ENCODE measurements at places on chromosomes 7 and 10.

DNA sequence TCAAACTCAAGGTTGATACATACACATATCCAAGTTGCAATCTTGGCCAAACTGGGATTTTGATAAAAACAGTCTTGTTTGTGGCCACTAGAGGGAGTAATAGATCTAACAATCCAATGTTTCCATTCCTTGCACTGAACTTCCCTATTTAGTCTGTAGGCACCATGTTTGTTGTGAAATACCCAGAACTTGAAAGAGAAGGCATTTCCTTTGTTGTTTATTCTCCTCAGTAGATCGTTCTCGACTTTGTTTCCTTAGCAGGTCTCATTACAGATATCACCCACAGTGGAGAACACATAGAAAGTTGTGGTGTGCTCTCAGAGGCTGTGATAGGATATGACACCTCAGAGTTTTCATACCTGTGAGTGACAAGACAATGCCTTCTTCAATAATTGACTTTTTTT, 70.3 kb upstream of the MXI1 start:
- DNase-seq = no peak

DNA sequence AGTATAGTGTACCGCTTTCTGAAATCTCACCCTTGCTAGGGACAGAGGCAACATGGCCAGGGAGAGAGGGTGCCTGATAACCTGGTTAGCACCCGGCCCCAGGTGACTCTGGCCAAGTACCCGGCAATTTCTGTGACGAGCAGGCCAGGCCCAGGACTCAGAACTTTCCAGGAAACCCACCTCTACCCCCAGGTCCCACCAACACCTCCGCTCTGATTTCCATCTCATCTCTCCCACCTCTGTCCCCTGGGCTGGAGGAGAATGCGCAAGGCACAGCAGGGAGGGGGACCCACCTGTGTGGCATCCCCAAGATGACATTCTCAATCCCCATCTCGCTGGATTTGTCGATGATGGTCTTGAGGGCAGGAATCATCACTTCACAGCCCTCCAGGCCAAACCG, 11.6 kb downstream of the OGDHL start:
- DNase-seq = no peak

- no peak for DNase-seq
Measured at GRCh38 chr10:23512355-23513058, 73.6 kb downstream of the OTUD1 start.

GRCh38 chr7:66503036-66503370, 125.7 kb upstream of the KCTD7 start:
- DNase-seq = no peak

- DNase-seq = no peak
Measured at GRCh38 chr10:125766511-125766910, 9.1 kb downstream of the MMP21 start.

DNA sequence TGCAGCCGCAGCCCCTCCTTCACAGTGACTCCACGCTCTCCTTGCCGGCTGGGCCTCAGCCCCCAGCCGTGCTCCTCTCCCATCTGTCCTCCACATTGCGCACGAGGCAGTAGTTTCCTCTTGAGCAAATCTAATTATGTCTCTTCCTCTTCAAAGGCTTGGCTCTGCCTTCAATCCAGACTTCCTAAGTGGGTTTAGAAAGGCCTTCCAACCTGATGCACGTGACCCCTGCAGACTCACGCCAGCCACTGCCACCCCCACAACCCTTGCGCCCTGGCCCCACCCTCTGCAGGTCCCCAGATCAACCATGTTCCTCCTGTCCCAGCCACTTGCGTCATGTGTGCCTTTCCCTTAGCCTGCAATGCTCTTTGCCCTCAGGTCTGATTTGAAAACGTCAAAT, 75.0 kb upstream of the ADAM12 start:
- no peak for DNase-seq

- DNase-seq = no peak
Measured at GRCh38 chr7:121388950-121389349, 7.2 kb downstream of the FAM3C start.

- no peak for DNase-seq
Measured at GRCh38 chr7:129529643-129530042, 27.3 kb downstream of the SMKR1 start.

GRCh38 chr7:129375141-129375938, 58.9 kb upstream of the STRIP2 start:
- DNase-seq = no peak

- peak; percentile 58 for DNase-seq
Measured at GRCh38 chr10:112375721-112376395, 1.9 kb downstream of the ACSL5 start.

DNA sequence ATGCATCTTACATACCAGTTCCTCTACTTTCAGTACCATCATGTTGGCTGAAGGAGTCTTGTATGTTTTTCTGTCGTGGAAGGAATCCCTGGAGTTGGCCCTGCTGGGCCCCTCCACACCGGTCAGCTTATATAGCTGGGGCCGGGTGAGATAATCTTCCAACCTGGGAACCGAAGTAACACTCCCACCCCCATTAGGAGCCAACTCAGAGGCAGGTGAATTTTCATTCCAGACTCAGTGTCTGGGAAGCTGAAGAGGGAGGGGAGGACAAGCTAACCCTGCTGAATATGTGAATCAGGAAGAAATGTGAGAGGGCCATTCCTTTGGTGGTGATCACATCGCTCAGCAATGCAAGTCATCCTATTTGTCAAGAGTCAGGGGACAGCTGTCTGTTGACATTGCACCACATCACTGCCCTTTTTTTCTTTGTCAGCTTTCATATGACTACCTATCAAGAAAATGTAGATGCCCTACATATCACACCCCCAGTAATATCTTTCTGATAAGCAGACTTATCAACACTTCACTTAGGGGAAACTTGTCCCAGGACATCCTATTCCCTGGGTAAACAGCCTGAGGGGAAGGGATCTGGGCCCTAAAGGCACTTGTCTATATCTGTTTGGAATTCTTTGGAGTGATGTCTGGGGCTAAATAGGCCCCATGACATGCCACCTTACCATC, at the start of gene ANKRD1:
TSS of gene ANKRD1 (minus strand) at position 102 of the 681 bp plus-strand sequence. CDS start at position 42, 60 bp downstream.
- no peak for DNase-seq

- no peak for DNase-seq
Measured at GRCh38 chr7:4738711-4739527, 36.5 kb upstream of the AP5Z1 start.

GRCh38 chr10:1274111-1274661, 218.0 kb downstream of the WDR37 start:
- no peak for DNase-seq

- no peak for DNase-seq
Measured at GRCh38 chr7:142563470-142563869, 185.8 kb upstream of the PRSS1 start.

GRCh38 chr7:156928406-156928747, 21.1 kb upstream of the NOM1 start:
- no peak for DNase-seq

- DNase-seq = no peak
Measured at GRCh38 chr10:123515661-123516060, 150.5 kb upstream of the GPR26 start.

GRCh38 chr7:143485094-143485493, 7.4 kb downstream of the TAS2R41 start:
- DNase-seq = no peak

GRCh38 chr7:2282185-2282751, 32.0 kb downstream of the SNX8 start:
- DNase-seq = no peak

- no peak for DNase-seq
Measured at GRCh38 chr10:13705526-13706174, 118.9 kb downstream of the PRPF18 start.

GRCh38 chr10:129331207-129331838, 135.7 kb upstream of the MGMT start:
- DNase-seq = no peak

- DNase-seq = no peak
Measured at GRCh38 chr10:21314111-21314626, 211.3 kb downstream of the SKIDA1 start.

DNA sequence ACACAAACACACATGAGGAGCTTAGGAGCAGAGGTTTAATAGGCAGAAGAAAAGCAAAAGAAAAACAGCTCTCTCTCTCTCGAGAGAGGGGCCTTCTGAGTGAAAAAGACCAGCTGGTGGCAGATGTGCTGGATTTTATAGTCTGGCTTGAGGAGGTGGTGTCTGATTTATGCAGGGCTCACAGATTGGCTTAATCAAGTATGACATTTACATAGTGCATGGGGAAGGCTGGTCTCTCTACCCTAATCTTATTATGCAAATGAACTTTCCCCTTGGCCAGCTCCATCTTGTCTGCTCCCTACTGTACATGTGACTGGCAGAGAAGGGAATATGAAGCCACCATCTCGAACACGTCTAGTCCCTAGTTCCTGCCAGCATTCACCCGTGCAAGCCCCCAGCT, 219.5 kb upstream of the ZNF804B start:
- no peak for DNase-seq

DNA sequence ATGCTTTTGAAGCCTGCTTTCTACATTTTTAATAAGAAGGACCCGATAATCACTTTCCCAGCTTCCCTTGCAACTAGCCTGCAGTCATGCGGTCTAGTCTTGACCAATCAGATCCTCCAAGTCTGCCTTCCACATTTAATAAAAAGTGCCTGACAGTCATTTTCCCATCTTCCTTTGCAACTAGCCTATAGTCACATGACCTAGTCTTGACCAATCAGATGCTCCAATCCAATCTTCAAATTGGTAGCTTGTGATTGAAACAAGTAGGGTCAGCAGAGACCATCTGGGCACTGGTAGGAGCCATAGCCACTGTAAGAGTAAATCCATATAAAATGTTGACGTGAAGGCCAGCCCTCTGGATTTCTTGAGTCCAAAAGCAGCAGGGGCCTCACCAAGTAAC, 80.0 kb downstream of the NPTX2 start:
- DNase-seq = no peak

DNA sequence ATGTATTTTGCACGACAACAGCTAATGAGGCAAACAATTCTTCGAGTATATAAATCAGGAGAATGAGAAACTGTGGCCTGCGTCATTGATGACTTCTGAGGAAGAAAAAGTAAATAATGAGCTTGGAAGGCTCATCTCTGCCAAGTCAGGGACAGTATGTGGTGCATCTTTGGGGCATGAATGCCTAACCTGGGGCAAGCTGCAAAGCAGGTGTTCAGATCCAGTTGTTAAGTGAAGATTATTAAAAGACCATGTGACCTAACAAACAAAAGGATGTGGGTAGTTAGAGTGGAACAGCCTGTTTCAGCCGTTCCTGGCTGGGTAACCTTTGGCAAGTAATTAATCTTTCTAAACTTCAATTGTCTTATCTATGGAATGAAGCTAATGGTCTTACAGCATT, 93.0 kb downstream of the LYZL2 start:
- DNase-seq = no peak

DNA sequence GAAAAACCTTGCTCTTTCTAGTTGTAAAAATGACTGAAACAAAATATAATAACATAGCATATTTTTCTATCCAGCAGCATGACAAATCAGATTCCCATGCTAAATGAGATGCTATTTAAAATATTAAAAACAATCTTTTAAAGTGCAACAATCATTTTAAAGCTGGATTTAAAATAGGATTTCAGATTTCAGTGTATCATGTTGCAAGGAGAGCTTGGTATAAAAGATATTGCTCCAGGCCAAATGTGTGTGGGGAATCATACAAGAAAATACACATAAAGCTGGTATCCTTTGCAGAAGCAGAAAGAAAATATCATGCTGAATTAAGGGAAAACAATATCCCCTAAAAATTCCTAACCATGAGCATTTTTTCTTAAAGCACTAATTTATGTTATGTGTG, 42.2 kb downstream of the SLC13A1 start:
- no peak for DNase-seq

GRCh38 chr7:101933688-101934121, 116.3 kb downstream of the CUX1 start:
- DNase-seq = no peak

DNA sequence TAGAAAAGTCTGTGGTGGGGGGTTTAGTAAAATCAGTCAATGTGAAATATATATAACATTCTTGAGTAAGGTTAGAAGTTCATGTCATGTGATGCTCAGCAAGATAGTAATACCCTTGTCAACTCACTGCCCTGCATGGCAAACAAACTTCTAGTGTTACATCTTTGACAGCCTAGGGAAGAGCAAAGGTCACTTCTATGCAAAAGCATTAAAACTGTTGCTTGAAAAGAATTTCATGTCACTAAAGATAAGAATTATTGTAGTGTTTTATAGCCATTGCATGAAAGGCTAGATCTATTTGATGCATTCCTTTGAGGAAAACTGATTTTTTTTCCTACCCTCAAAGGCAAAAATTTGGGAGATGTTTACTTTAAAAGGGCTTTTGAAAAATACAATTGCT, 176.0 kb downstream of the SKAP2 start:
- DNase-seq = no peak

DNA sequence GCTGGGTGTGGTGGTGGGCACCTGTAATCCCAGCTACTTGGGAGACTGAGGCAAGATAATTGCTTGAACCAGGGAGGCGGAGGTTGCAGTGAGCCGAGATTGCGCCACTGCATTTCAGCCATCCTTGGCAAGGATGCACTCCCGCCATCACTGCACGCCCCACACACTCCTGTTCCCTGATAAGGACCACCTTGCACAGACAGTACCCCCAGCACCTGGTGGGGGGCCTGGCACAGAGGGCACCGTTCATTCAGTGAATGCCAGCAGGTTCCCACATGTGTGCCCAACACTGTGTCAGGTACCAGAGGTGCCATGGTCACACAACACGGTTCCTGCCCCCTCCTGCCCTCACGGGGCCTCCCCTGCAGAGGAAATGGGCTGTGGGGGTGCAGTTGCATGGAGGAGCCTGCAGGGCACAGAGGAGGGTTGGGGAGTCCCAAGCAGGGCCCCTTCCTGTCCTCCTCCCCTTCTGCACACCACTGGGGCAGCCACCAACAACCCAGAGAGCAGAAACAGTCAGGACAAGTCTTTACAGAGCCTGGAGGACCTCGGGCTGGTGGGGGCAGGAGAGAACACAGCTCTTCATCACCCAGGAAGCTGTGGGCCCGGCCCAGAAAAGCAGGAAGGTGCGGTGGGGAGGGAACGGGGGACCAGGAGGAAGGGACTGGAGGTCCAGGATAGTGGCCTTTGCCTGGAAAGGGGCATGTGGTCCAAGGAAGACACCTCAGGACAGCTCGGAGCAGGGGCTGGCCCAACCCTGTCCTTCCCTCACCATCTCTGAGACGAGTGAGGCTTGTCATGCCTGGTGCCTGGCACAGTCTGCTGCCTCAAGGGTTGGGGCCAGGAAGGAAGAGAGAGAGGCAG, 7.1 kb downstream of the CRYGN start:
- peak; percentile 13 for DNase-seq

DNA sequence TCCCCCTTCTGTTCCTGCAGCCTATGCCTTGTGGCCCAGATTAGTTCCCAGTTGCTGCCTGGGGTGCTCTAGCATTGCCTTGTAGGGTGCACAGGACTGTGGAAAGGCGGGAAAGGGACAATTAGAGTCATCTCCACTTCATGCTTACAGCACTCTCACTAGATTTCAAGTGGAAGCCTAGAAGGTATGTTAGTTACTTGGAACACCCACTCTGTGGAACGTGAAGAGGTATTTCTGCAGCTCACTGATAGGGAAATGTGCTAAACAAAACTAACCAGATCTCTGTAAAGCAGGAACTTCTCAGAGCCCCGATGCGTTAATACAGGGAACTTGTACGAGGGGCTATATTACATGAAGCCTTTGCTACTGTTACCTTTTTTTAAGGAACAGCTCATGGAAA, 19.4 kb downstream of the STMP1 start:
- no peak for DNase-seq
